ENCODE measurements at places on chromosomes 1 and 21.

DNA sequence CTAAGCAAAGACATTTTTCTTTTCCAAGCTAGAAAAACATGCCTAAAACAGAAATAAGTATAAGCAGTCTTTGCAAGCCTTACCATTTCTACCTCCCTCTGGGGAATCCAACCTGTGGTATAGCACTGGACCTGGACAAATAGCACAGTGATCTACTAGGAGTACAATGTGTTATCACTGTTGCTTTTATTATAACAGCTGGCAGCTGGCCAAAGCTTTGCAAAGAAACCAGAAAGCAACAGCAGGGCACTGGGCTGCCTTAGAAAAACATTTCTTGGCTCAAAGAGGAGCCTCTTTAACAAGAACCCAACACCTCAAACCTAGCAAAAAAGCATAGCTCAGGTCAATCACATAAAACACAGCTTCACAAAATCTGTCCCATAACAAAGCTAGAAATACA, 294.5 kb upstream of the GREM2 start:
- no peak for DNase-seq

DNA sequence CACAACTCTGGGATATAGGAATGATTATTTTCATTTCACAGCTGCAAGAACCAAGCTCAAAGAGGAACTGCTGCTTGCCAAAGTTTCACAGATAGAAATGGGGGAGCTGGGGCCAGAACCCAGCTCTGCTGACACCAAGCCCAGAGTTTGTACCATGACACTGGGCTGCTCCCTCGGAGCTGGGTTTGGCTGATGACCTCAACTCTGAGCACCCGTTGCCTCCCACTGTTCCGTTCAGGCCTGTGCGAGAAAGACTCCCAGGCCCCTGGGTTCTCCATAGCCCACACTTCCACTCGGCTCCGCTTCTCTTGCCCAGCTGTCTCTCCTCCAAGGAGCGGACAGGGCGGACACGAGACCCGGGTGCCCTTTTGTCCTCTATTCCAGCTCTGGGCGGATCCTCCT, 55.2 kb downstream of the NGF start:
- peak; percentile 55 for DNase-seq

GRCh38 chr21:18350216-18350615, 53.4 kb downstream of the TMPRSS15 start:
- DNase-seq, result no peak

- DNase-seq, result no peak
These were observed 800 bp upstream of the DNMT3L start for GRCh38 chr21:44262338-44263056.

- DNase-seq, result no peak
These were observed 547.3 kb upstream of the BEND5 start for GRCh38 chr1:49323925-49324540.

- DNase-seq, result no peak
These were observed 13.1 kb downstream of the ZBTB17 start for GRCh38 chr1:15962671-15963362.

All from skin of body (tissue), 3 donors.